Keratinocyte (primary cell): ENCODE measurements at places on chromosomes 1 and 21. TPM values are rescaled to one million over a fixed set of nuclear protein-coding genes. Genes with fewer than 3 reads are reported as not detected.

- no peak for DNase-seq
Observed at GRCh38 chr1:77281491-77282186, at the start of gene AK5. TSS of gene AK5 (plus strand) at chr1:77282019. CDS start at chr1:77282314, 295 bp downstream.

- no peak for DNase-seq
Observed at GRCh38 chr21:25858325-25858724, 123.6 kb downstream of the GABPA start.

Gene B3GALT5
- not detected in 3 replicates for polyA plus RNA-seq

DNA sequence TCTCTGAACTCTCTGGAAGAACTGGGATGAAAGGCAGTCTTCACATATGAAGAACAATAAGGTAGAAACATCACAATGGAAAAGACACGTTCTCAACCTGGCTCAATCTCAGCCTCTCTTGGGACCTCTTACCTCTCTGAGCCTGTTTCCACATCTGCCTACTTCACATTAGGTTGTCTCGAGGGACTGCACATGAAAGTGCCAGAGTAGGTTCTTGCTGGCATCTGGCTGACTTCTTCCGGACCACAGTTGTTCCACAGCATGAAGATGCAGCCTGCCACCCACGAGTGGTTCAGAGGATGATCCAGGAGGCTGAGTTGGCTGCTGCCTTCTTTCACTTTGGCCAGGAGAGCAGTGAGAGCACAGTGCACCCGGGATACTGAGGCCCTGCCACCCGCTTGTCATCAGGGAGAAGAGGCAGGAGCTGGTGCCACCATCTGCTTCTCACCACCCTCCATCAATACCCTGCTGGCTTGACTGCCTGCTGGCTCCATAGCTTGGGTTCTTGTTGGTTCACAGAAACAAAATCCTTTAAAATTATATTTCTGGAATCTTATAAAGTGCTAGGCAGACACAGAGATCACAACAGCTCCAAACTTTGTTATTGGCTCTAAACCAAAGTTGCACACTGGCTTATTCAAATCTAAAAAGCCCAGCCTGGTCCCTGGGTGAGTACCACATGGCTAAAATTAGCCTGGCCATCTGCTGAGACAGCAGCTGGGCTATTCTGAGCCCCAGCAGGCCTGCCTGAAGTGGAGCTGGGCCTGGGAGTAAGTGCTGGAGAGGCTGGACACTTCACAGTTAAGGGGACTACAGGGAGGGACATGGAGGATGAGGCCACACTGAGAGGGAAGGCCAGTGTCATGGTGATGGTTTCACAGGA lies 46.9 kb upstream of the LIN9 start:
- no peak for DNase-seq

DNA sequence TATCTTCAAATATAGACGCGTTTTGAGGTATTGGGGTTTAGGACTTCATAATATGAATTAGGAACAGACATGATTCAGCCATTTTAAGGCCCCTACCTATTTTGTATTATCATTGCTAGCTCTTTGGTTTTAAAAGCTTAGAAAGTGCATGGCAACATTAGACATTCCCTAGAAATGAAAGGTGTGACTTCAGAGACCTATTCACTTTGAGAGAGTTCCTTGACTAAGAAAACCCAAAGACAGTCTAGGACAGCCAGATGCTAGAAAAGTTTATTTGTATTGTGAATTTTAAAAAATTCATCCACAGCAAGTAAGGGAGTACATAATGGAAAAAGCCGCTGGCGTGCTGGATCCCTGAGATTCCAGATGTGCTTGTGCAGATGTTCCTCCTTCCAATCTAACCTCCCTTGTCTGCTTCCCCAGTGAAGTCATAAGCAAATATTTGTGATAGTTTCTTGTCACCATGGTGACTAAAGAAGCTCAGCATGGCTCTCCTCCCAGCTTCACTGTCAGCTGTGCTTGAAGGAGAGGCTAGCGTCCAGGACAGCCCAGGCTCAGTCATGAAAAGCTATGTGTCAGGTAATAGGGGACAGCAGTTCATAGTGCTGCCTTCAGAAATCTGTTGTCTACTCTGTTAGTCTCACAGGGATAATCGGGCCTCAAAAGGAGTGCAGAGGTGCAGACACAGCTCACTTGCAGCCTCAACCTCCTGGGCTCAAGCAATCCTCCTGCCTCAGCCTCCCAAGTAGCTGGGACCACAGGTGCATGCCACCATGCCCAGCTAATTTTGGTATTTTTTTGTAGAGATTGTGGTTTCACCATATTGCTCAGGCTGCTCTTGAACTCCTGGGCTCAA lies 34.8 kb downstream of the KPNA6 start:
- DNase-seq = no peak

- no peak for DNase-seq
Observed at GRCh38 chr1:65149351-65150107, 1.5 kb downstream of the AK4 start.

Gene HSD11B1
- polyA plus RNA-seq = 2.7 to 7.4 TPM (median 3.4 TPM) in 3 replicates

Gene SMIM1
- polyA plus RNA-seq = 0.79 to 1.3 TPM (median 1.0 TPM) in 3 replicates

DNA sequence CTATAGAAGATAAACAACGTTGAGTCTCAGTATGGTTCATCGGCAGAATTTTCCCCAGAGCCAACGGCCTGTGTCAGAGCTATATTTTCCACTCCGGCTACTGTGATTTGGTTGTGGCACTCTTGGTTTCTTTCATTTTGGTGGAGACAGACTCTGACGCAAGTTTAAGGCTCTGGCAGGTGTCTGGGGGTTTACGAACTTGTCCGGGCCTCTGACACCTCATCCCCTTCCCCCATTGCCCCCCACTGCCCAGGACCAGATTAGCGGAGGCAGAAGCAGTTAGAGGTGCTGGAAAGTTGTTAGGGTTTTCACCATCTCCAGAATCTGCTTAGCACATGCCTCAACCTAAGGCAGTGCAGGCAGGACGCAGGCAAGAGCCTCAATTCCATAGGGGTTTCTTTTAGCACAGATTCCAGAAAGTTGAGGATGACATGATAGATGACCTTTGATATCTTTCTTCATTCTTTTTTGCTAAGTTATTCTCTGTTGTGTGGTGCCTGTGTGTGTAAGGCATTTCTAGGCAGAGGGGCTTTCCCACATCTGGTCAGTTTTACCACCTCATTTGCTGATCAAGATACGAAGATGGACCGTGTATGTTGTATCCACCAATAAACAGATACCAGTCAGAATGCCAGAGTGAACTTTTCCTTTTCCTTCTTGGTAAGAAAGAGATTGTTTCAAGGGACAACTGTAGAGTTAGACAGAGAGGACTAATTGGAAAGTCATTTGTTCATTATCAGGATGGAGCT lies 18.4 kb upstream of the IL10 start:
- DNase-seq = no peak

DNA sequence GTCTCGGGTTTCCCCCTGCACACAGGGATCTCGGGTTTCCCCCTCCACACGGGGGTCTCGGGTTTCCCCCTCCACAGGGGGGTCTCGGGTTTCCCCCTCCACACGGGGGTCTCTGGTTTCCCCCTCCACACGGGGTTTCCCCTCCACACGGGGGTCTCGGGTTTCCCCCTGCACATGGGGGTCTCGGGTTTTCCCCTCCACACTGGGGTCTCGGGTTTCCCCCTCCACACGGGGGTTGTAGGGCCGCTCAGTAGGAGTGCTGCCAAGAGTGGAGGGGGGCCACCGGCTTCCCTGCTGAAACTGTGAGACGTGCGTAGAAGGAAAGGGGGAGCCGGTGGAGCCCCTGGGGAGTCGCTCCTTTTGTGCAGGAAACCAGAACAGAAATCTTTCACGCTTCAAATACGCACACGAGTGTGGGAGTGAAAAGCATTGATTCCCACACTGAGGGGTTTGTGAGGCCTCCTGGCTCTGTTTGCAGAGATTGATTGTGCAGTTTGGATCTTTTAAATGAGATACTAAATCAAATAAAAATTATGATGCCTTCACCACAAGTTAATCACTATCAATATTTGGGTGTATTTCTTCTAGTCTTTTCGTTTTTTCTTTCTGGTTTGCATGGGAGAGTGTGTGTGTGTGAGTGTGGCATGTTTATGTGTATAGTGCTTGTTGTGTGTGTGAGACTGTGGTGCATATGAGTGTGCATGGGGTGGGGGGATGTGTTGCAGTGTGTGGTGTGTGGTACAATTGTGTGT lies 54.3 kb upstream of the TRAPPC10 start:
- no peak for DNase-seq

Gene C8A
- not detected in 3 replicates for polyA plus RNA-seq

Gene CHODL
- polyA plus RNA-seq = 0.80 to 1.6 TPM (median 1.4 TPM) in 3 replicates

Gene RGL1
- polyA plus RNA-seq = 0.88 to 1.5 TPM (median 1.2 TPM) in 3 replicates

- no peak for DNase-seq
Observed at GRCh38 chr1:156889802-156890580, 3.5 kb upstream of the PEAR1 start.

Gene FAM72A
- 2.2 to 6.5 TPM (median 2.7 TPM) in 3 replicates for polyA plus RNA-seq

- DNase-seq = no peak
Observed at GRCh38 chr1:98278055-98278454, 357.2 kb upstream of the DPYD start.

Gene SHISAL2A
- polyA plus RNA-seq = 0.04 to 0.17 TPM in 2 of 3 replicates, not detected in the other

Gene S100A11
- 3,230 to 4,658 TPM (median 4,125 TPM) in 3 replicates for polyA plus RNA-seq

Gene KRTAP12-2
- not detected in 3 replicates for polyA plus RNA-seq

GRCh38 chr1:54384918-54385726 lies 21.1 kb downstream of the SSBP3 start:
- DNase-seq = no peak

DNA sequence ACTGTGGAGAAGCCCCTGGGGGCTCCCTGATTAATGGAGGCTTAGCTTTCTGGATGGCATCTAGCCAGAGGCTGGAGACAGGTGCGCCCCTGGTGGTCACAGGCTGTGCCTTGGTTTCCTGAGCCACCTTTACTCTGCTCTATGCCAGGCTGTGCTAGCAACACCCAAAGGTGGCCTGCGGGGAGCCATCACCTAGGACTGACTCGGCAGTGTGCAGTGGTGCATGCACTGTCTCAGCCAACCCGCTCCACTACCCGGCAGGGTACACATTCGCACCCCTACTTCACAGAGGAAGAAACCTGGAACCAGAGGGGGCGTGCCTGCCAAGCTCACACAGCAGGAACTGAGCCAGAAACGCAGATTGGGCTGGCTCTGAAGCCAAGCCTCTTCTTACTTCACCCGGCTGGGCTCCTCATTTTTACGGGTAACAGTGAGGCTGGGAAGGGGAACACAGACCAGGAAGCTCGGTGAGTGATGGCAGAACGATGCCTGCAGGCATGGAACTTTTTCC lies 24.8 kb downstream of the PCSK9 start:
- no peak for DNase-seq

DNA sequence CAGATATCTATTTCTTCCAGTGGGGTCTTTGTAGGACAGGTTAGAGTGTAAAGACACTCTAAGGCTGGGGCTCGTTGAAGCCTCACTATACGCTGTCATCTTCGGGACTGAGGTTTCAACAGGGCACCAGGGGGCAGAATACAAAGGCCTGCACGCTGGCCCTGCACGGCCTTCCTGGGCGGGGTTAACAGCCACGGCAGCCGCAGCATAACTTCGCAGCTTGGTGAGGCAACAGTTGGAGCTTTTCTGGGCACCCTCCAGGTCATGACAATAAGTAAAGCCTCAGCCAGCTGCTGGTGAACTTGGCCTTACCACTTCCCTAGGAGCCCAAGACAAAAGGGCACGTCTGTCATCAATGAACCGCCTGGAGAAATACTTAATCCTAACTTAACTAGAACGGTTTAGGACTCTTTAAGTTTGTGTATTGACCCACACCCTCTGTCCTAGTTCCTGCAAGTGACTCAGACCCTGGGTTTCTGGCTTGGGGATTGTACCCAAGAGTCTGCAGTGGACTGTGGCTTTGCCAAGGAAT lies 2.3 kb upstream of the RUNX1 start:
- no peak for DNase-seq

Gene HORMAD1
- 1.4 to 3.3 TPM (median 2.4 TPM) in 3 replicates for polyA plus RNA-seq

GRCh38 chr1:193240609-193241008 lies 54.2 kb upstream of the B3GALT2 start:
- DNase-seq = no peak

Gene FAM151A
- polyA plus RNA-seq = 0.07 to 0.10 TPM (median 0.07 TPM) in 3 replicates

GRCh38 chr1:34359411-34359810 lies 182.7 kb downstream of the C1orf94 start:
- no peak for DNase-seq

Gene KRTAP19-4
- not detected in 3 replicates for polyA plus RNA-seq

DNA sequence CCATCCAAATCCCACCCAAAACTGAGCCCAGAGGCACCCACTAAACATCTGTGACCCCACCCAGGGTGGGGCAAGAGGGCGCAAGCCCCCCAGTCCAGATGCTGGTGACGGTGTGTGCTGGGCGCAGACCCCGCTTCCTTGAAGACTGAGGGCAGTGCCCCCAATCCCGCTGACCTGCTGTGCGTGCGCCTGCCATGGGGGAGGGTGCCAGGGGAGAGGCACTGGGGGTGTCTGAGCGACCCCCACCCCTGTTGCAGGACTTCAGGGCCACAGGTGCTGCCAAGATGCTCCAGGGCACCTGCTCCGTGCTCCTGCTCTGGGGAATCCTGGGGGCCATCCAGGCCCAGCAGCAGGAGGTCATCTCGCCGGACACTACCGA lies 13.3 kb downstream of the COL6A2 start:
- no peak for DNase-seq

DNA sequence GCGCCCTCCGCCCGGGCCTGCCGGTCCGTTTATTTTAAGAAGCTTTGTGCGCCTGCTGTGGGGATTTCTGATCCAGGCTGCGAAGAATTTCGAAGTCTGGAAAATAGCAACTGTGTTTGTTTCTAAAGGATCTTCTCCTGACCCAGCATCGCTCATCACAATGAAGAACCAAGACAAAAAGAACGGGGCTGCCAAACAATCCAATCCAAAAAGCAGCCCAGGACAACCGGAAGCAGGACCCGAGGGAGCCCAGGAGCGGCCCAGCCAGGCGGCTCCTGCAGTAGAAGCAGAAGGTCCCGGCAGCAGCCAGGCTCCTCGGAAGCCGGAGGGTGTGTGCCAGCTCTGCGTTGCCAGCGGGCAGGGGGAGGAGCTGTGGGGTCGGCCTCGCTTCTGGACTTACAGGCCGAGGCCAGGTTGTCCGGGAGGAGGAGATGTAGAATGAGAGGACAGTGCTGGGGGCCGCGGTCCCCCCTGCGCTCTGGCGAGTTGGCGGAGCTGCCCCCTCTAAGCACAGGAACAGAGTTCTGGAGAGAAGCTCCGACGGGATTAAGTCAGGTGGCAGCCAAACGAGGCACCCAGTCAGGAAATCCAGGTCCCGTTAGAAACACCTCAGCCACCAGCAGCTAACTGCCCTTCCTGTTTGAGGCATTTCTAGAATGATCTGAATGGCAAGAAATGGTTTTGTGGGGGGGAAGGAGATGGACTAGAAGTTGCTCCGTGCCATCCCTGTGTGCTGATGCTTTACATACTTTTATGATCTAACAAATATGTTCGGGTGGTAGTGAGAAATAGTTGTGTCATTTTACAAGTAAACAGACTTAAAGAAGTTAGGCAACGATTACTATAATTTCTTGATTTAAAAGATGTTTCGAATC lies 948 bp downstream of the TXLNA start:
- no peak for DNase-seq

Gene KIAA0040
- polyA plus RNA-seq = 40.8 to 70.0 TPM (median 57.9 TPM) in 3 replicates

- no peak for DNase-seq
Observed at GRCh38 chr1:203467550-203467921, 8.1 kb upstream of the PRELP start.

DNA sequence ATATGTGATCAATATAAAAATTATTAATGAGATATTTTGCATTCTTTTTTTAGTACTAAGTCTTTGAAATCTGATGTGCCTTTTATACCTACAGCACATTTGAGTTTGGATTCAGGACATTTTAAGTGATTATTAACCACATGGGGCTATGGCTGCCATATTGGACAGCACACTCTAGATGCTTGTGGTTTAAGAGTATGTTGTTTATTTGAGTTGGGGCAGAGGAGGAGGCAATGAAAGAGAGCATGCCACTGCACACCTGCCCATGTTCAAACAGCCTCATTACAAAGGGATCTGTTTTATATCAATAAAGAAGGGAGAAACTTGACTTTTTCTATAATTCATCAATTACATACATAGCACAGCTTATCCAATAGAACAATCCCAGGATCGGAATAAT lies 99.4 kb upstream of the EDEM3 start:
- DNase-seq = no peak

- DNase-seq = no peak
Observed at GRCh38 chr1:150256554-150257341, 826 bp upstream of the CA14 start.
